ENCODE measurements at places on chromosomes 7 and 10.

DNA sequence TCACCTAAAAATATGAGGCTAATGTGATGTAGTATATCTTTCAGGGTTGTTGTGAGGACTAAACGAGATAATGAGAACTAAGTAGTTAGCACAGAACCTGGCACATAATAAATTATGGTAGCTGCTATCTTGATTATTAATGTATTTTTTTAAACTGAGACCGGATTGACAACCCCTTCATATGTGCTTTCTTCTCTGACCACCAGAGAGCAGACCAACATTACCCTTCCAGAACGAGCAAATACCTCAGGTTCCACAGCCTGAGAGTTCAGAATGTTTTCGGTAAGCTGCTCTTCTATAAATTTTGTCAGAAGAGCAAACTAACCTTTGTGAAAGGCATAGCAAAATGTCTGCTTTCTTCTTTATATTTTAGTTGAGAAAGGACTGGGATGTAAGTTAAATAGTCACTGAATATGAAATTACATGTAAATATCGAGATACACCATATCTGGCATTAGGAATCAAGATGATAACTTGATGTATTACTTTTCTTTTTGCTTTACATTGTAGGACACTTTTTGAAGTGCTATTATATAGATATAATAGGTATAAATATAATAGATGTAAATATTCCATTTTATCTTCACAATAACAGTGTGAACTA, 13.6 kb upstream of the BPGM start:
- DNase-seq, result peak; percentile 31

GRCh38 chr10:11702264-11702663, 39.9 kb upstream of the ECHDC3 start:
- no peak for DNase-seq

DNA sequence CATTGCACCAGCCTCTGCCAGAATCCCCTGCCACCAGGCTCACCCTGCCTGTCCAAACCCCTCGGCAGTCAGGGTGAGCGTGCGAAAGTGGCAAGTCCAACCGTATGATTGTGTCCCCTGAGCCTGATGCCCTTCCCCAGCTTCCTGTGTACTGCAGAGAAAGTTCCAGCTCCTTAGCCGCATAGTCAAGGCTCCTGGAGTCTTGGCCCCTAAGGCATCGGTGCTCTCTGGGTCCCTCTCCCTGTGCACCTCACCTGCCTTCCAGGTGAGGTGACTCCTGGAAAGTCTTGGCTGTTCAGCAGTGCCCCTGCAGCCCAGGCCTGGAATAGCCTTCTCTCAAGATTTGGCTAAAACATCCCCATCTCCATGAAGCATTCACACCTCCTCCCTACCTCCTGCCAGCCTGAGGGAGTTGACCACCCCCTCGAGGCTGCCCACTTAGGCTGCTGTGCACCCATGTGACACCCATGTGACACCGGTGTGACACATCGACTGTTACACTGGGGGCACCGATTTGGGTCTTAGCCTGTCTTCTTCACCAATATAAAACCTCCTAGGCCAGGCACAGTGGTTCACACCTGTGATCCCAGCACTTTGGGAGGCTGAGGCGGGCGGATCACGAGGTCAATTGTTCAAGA, 56.1 kb upstream of the ELN start:
- no peak for DNase-seq

DNA sequence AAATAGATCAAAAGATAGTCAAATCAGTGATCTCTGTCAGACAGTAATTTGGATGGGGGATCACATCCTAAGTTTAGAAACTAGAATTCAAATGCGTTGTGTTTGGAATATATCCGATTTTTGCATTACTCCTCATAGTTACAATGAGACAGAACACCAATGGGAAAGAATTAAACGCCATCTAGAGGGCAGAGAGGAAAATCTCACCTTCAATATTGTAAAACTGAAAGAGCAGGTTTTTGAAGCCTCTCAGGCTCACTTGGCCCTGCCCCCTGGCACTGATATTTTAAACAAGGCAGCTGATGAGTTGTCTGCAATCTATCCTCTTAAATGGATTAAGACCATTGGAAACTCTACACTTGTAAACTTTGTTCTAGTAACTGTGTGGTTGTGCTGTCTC, 17.7 kb downstream of the FRG2B start:
- DNase-seq, result no peak

DNA sequence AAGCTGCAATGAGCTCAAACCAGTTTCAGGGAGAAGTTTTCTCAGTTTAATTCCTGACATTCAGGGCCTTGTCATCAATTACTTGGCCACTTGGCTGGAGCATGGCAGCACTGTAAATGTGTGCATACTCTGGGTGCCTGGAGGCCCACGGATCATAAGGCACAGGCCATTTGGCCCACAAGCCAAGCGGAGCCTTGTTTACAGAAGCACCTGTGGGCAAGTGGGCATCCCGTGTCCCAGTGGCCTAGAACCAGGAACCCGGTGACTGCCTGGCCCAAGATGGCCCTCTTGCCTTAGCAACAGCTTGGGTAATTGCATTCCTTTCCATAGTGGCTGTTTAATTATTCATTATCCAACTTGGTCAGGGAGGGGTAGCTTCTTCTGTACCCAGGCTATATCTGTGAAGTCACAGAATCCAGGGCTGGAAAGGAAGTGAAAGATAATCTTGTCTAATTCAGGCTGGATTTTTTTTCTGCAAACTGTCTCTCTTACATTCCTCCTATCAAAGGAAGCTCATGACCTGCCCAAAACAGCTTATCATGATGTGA, 426.4 kb upstream of the ZMIZ1 start:
- DNase-seq, result no peak

GRCh38 chr10:82394122-82394521, 519.1 kb downstream of the NRG3 start:
- DNase-seq, result no peak

- DNase-seq, result no peak
Observed at GRCh38 chr7:45400680-45401079, 173.5 kb upstream of the ADCY1 start.

DNA sequence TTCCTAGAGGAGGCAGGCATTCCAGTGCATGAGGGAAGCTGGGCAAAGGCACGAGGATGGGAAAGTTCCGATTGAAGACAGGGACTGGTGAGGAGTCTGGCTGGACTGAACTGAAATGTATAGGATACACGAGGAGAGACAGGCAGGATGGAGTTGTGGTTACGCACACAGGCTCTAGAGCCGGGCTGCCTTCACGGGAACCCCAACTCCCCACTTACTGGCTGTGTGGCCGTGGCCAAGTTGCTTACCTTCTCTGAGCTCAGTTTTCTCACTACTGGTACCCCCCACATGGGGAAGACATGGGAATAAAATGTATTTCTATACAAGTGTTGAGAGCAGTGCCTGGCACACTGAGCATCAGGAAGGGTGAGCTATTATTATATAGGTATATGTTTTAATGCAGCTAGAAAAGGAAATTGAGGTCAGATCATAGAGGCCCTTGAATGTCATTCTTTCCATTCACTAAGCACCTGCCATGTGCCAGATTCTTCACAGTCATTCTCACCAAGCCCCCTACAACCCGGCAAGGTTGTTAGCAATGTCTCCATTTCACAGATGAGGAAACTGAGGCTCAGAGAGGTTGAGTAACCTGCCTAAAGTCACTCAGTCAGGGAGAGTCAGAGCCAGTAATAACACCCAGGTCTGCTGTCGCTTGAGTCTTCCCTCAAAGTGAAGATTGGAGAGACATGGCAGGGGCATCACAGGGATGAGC, 9.7 kb downstream of the CHST3 start:
- no peak for DNase-seq

DNA sequence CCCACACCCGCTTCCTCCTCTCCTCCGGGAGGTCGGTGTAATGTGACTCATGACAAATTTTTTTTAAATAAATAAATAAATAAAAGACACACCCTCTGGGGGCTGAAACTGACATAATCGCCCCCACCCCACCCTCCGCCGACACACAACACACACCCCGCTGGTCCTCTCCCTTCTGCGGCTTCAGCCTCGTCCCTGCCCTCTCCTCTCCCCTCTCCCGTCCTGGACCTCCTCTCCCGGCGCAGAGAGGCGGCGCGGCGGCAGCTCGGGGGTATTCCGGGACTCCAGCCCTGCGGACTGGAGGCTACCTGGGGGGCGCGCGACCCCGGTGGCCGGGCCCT, 686 bp downstream of the ABI1 start:
- DNase-seq, result no peak

GRCh38 chr10:77548157-77548556, 89.5 kb downstream of the KCNMA1 start:
- no peak for DNase-seq

DNA sequence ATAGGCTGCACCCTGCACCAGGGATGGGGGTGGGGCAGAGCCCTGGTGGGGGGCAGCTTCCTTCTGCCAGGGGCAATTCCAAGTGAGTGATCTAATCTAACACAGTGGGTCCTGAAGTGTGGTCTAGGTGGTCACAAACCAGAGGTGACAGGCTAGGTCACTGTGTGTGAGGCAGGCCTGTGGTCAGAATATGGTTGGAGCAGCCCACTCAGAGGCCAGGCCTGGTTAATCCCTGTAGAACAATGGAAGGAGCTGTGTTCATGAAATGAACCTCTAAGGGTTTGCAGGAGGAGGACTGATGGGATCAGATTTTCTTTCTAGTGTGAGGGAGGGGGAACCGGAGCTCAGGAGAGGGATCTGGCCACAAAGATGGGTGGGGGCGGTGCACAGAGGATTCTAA, 10.0 kb upstream of the TSPAN14 start:
- no peak for DNase-seq

DNA sequence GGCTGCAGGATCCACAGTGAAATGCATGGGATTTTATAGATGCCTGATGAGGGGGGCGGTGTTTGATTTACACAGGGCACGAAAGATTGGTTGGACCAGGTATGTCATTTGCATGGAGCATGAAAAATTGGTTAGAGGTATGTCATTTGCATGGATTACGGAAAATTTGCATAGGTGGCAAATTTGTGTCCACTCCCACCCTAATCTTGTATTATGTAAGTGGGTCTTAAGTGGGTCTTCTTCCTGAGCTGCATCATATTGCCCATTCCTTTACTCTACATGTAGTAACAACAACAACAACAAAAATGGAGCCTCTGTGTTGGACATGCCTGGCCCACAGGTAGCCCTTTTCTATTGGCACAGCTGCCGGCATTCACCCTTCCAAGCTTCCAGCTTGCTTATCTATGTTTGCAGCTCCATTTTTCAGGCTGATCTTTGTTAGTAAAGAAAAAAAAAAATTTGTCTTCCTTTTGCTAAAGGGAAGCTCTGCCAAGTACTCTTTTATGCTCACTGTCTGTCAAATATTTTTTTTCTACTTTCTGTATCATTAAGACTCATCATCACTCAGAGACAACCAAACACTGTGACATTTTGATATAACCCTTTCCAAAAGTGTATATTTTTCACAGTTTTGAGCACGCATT, 10.3 kb upstream of the ZNF273 start:
- no peak for DNase-seq

GRCh38 chr7:70779321-70779720, 352.6 kb upstream of the GALNT17 start:
- DNase-seq, result no peak

- no peak for DNase-seq
Observed at GRCh38 chr7:79455173-79455790, 1.8 kb upstream of the MAGI2 start.

GRCh38 chr10:89466599-89467035, 52.2 kb downstream of the IFIT5 start:
- no peak for DNase-seq

- DNase-seq, result no peak
Observed at GRCh38 chr10:116785867-116786266, 43.5 kb upstream of the HSPA12A start.

DNA sequence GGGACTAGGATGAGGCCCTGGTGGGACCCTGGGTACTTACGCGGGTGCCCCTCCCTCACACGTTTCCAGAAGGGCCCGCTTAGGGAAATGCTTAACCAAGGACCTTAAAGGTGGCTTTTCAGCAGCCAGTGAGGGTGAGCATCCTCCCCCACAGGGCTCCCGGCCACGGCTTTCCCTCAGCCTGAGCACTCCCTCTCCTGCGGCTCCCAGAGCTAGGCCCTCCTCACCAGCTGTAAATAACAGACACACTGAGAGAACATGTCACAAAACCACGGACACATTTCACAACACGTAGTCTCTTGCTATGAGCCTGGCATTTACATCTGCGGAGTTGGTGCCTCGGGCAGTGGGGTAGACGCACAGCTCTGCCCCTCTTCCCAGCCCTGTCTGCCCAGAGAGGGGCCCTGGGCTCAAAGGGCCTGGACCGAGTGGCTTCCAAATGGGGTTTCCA, 25.2 kb downstream of the GRID1 start:
- no peak for DNase-seq

DNA sequence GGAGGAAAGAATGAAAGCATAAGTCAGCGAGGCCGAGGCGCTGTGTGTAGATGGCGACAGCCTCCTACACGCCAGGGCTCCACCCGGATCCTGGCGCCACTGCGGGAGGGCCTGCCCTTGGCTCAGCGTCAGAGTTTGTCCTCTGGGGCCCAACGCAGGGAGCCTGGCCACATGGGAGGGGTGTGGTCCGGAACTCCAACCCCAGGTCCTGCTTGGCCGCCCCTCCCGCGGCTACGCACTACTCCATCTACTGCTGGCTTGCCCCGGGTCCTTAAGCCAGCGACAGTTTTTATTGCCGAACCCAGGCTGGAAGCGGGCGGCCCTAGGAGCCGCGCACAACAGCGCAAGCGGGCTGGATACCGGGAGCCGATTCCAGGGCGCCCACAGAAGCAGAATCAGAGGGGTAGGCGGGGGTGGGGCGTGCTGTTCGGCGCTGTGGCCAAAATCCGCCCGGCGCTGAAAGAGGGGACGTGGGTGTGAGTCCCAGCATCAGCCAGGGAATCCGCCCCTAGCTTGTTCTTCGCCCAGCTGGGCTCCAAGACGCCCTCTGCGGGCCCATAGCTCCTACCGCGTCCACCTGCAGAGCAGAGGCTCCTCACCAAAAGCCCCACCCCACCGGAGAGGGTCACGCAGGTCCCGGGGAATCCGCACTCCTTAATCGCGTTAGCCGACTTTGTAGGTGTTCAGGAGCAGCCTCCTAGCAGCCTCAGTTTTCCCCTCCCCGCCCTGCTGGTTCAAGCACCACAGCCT, 4.5 kb downstream of the KAZALD1 start:
- DNase-seq, result peak; percentile 39

GRCh38 chr7:88111140-88111743, 108.6 kb downstream of the SRI start:
- DNase-seq, result no peak

All from naive B cell (primary cell).